GM18507 (cell line): ENCODE measurements at places on chromosomes 12 and 14.

DNA sequence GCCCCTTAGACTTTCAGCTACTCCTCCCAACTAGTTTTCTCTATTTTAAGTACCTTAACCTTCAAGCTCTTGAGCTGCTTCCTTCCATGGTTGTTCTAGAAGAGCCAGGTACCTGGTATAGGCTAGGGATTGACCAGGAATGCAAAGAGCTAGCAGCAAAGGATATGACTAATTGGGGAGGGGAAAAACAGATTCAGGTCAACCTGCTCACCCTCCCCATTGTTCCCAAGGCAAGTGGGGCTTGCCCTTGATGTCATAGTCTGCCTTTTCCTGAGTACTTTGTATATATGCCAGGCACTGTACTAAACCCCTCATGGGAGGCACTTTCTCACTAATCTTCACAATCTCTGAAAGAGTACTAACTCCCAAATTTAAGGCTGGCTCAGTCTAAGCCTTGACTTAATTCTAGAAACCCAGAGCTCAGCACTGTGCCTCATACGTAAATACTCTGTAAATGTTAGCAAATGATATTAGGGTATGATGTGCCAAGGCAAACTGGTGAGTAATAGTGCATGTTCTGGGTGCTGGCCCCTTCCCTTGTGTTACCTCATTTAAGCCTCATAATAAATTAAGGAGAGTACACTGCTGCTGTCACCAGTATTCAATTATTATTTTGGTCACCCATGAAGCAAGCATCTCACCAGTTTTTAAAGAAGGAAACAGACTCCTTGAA lies 42.2 kb downstream of the SUDS3 start:
- DNase-seq = no peak

DNA sequence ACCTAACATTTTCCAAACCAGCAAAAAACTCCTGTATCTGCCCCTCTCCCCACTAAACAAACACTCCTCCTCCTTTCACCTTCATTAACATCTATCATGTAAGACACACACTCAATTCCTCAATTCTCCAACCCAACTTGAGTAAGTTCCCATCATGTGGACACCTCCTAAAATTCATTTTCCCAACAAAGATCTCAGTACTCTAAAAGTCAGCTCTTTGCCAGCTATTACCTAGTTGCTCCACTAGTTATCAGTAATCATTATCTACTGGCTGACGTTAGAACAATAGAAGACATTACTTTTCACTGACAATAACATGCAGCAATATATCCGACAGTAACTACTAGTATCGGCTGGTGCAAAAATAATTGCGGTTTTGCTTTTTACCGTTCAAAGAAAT lies 42.1 kb downstream of the HNRNPC start:
- no peak for DNase-seq

- DNase-seq = no peak
Observed at GRCh38 chr14:22973217-22974032, 8.9 kb downstream of the AJUBA start.

DNA sequence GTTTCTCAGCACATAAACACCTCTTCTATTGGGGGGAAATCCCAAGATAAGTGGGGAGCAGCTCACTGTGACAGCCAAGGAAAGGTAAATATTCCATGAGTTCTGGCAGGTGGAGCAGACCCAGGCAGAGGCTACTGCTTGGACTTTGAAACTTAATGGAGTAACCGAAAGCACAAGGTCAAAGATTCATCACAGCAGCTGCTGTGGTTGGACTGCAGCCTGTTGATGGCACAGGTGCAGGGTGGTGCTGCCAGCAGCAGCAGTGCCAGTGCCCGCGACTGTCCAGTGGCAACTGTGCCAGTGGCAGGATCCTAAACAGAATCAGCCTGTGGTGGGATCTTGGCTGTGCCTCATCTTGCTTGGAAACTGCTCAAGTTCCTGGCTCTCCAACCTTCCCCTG lies 81.4 kb upstream of the ARID2 start:
- no peak for DNase-seq

- DNase-seq = no peak
Observed at GRCh38 chr14:26593357-26593756, 4.5 kb downstream of the NOVA1 start.

GRCh38 chr12:40015345-40015744 lies 90.5 kb downstream of the SLC2A13 start:
- no peak for DNase-seq

- no peak for DNase-seq
Observed at GRCh38 chr12:47321436-47321835, 241.7 kb upstream of the AMIGO2 start.

DNA sequence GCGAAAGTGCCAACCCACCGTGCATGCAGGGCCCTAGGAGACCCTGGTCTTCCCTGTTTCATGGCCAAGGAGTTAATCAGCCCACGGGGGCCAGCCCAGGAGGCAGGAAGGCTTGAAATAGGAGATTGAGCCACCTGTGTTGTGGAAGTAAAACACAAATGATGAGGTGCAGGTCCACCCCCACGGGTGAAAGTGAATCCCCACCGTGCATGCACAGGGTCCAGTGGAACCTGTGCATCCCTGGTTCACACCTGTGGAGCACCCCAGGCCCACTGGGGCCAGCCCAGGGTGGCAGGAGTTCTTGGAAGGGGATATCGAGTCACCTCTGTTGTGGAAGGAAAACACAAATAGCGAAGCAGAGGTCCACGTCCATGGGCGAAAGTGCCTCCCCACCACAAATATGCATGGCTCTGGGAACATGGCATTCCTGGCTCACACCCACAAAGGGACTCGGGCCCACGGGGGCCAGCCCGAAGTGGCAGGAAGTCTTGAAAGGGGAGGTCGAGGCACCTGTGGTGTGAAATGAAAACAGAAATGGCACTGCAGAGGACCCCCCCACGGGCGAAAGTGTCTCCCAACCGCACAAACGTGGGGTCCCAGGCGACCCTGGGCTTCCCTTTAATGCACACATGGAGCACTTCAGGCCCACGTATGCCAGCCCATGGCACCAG lies 381.5 kb downstream of the ALG10 start:
- DNase-seq = no peak

GRCh38 chr12:104648756-104649155 lies 192.0 kb downstream of the CHST11 start:
- DNase-seq = no peak

DNA sequence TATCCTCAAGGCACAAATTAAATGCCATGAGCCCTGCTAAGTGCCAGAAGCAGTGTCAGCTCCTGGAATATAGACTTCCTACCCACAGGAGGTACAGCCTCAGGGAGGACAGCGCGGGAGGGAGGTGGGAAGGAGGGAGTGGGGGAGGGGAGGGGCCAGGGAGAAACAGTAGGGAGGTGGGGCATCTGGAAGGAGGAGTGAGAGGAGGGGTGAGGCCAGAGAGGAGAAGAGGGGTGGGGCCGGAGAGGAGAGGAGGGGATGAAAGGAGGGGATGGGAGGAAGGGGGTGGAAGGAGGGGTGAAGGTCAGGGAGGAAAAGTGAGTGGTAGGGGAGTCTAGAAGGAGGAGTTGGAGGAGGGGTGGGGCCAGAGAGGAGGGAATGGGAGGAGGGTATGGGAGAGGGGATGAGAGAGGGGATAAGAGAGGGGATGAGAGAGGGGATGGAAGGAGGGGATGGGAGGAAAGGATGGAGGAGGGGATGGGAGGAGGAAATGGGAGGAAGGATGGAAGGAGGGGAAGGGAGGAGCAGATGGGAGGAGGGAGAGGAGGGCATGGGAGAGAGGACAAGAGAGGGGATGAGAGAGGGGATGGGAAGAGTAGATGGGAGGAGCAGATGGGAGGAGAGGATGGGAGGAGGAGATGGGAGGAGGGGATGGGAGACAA lies 9.2 kb upstream of the CCDC197 start:
- DNase-seq = no peak

GRCh38 chr12:1885082-1885596 lies 33.3 kb downstream of the CACNA2D4 start:
- no peak for DNase-seq

DNA sequence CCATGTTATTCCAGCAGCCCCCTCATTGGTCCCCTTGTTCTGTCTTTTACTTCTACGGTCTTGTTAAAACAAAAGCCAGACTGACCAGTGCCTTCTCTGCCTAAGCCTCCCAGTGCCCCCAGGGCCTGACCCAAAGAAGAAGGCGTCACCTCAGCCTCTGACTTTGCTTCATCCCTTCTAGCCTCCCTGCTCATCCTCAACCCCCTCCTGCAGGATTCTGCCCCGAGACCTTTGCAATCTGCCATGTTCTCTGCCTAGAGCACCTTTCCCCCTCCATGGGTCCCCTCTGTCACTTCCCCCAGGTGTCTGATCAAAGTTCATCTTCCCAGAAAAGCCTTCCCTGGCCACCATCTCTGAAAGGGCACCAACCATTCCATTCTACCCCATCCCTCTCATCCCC lies 7.9 kb upstream of the RBM19 start:
- DNase-seq = no peak

- DNase-seq = no peak
Observed at GRCh38 chr12:30877105-30877875, 49.3 kb upstream of the TSPAN11 start.

GRCh38 chr14:38150075-38150474 lies 57.6 kb upstream of the SSTR1 start:
- no peak for DNase-seq

DNA sequence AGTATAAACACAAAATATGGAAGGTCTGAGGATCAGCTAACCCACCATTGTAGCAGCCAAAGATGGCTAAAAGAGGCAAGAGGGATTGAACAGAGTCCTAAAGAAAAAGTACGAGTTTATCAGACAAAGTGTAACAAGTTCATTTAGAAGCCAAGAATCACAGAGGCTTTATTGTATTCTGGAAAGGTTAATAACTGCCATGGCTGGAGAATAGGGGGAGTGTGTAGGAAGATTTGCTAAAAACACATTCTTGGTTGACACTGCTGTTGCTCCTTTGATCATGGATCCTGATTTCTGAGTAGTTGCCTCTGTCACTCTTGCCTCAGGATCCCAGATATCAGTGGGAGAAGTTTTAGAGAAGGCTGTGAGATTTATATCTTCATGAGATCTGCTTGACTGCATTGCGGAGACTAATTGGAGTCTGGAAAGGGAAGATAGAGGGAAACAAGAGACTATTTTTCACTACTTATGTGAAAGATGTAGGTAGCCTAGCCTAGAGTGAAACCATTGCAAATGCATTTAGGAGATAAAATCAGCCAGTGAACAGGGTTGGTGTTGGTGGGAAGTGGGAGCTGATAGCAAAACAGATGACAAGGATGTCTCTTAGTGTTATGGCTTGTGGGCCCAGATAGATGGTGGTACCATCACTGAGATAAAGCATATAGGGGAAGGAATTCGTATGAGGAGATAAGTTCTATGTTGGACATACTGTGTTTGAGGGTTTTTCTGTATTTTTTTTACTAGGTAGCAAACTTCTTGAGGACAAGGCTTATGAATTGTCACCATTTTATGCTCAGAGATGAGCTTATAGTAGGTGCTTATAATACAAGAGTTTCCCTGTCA lies 402.9 kb upstream of the PDE3A start:
- no peak for DNase-seq

- DNase-seq = no peak
Observed at GRCh38 chr14:83463500-83464098, 1929.9 kb upstream of the SEL1L start.

DNA sequence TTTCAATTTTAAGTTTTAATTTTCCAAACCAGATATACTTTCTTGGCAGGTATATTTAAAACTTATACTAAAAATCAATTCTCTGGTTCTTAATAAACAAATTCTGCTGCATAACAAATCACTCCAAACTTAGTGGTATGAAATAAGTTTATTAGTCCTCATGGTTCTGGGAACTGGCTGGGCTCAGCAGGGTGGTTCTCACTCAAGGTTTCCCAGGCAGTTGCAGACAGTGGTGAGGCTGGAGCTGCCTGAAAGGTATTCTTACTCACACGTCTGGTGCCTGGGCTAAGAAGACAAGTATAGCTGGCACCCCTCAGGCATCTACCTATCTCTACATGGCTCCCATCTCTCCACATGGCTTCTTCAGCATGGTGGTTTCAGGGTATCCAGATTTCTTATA lies 308.2 kb upstream of the CCDC196 start:
- DNase-seq = no peak

DNA sequence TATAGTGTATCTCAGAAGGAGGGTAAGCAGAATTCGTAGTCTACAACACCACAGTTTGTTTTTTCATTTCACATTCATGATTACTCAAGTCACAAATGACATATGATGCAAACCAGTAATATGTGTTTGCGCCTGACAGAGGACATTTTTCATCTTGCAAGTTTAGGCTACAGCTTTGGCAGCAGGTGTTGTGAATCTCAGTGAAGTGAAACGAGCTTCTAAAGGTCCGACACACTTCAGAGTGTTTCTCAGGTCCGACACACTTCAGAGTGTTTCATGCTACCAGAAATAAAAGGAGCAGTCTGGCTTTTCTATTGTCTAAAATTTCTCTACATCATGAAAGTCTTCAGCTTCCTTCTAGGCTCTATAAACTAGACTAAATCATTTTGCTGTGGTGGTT lies 22.7 kb downstream of the CLEC14A start:
- no peak for DNase-seq

DNA sequence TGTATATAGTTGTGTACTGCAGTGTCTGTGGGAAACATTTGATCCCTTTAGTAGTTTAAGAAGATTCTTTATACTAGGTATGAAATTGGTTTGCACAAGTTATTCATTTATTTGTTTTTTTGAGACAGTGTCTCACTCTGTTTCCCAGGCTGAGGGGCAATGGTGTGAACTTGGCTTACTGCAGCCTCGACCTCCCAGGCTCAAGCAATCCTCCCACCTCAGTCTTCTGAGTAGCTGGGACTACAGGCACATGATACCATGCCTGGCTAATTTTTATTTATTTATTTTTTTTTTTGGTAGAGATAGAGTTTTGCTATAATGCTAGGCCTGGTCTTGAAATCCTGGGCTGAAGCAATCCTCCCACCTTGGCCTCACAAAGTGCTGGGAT lies 209.4 kb downstream of the RASSF9 start:
- DNase-seq = no peak

- DNase-seq = no peak
Observed at GRCh38 chr12:130249376-130249775, 87.1 kb downstream of the FZD10 start.

GRCh38 chr12:41108032-41108431 lies 80.1 kb upstream of the PDZRN4 start:
- DNase-seq = no peak

- DNase-seq = no peak
Observed at GRCh38 chr12:31528095-31528494, 62.8 kb downstream of the DENND5B start.

- DNase-seq = no peak
Observed at GRCh38 chr14:106380740-106381139, 854.4 kb downstream of the TMEM121 start.

DNA sequence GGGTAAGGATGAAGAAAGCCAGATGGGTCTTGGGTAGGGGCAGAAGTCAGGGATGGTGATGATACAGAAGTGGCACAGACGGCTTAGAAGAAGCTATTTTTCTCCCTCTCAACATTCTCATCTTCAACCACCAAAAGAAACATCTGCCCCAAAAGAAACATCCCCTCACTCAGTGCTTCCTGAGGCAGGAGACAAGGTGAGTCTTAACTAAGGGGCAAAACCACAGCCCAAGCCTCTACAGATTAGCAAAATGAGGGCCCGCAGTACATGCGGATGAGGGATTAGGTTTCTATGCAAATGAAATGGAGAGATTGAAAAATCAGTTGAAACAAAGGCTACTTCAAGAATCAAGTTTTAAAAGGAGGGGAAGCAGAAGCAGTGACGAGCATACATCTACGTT lies 241.3 kb upstream of the CCDC196 start:
- no peak for DNase-seq

- DNase-seq = no peak
Observed at GRCh38 chr14:93133464-93133863, 17.7 kb upstream of the ITPK1 start.
